ENCODE measurements at places on chromosomes 6 and 20.

DNA sequence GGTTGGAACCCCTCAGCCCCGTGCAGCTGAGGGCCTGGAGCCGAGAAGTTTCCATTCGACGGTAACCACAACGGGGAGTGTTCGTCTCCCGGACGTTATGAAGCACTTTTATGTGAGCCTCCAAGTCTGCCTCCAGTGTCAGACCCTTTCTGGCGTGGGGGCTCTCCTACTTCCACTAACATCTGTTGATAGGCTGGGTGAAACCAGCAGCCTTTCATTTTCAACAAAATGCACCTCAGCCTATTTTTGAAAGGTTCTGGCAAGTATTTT, 257.4 kb downstream of the THBS2 start:
- DNase-seq, result no peak

- DNase-seq, result no peak
Observed at GRCh38 chr6:52377538-52378221, 15.7 kb downstream of the PAQR8 start.

GRCh38 chr6:30722280-30723112, 2.3 kb downstream of the TUBB start:
- DNase-seq, result peak; percentile 74

DNA sequence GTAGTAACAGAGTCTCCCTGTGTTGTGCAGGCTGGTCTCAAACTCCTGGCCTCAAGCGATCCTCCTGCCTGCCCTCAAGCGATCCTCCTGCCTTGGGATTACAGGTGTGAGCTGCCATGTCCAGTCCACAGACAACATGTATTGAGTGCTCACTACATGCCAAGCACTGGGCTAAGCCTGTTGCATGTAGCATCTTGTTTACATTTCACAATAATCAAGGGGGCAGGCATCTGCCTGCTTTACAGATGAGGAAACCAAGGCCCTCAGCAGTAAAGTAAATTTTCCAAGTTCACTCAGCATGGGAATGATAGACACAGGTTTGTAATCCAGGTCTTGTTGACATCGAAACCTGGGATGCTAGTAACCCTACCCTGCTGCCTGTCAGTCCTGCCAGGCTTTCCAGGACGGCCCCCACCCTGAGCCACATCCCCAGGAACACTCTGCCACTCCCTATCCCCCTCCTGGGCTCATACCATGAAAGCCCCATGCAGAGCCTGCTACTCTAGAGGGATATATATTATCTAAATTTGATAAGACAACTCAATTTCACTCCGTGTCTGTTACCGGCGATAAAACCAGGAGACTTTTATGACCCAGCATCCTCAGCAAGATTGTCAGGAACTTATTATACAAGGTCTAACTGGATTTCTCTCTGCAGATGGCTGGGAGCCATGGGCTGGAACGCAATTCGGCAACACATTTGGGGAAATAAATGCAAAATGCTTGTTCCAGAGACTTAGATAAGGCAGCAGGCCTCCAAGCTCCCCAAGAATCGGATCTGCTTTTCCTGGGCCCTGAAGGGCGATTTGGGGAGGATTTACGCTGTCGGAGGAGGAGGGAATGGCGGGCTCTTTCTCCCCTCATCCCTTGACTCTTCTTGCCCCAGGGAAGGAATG, 30.4 kb downstream of the CD40 start:
- no peak for DNase-seq

DNA sequence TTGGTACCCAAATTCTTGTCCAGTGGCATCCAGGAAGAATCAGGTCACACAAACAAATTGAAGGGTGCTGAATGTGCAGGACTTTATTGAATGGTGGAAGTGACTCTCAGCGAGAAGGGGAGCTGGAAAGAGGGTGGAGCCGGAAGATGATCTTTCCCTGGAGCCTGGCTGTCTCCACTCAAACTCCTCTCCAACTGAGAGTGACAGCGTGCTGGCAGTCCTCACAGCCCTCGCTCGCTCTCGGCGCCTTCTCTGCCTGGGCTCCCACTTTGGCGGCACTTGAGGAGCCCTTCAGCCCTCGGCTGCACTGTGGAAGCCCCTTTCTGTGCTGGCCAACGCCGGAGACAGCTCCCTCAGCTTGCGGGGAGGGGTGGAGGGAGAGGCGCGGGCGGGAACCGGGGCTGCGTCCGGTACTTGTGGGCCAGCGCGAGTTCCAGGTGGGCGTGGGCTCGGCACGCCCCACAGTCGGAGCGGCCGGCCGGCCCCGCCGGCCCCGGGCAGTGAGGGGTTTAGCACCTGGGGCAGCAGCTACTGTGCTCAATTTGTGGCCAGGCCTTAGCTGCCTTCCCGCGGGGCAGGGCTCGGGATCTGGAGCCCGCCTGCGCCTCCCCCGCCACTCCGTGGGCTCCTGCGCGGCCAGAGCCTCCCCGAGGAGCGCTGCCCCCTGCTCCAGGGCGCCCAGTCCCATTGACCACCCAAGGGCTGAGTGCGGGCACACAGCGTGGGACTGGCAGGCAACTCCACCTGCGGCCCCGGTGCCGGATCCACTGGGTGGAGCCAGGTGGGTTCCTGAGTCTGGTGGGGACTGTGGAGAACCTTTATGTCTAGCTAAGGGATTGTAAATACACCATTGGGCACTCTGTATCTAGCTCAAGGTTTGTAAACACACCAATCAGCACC, 26.7 kb upstream of the MBOAT1 start:
- no peak for DNase-seq

DNA sequence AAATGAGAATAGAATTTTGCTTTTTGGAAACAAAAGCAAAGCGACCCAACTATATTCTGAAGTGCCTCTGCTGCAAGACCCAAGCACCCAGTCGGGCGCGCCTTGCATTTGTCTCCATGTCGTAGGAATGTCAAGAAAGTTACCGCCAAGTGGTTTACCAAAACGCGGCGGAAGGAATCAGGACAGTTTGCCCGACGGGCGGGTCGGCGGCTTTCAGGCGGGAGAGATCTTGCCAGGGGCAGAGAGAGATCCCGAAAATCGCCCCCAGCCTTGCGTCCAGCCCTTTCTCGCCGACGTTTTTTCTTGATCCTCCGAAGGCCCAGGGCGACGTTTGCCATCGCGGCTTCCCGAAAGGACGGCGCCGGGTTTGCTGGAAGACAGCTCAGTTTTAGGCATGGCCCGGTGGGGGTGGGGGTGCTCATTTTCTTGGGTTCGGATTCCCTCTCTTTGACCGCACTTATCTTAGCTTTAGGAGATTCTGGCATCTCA, 4.0 kb upstream of the LIN28B start:
- no peak for DNase-seq

GRCh38 chr6:87832025-87832825, 130.2 kb upstream of the AKIRIN2 start:
- peak; percentile 30 for DNase-seq
